ENCODE measurements at places on chromosomes 1 and 21. TPM values are rescaled to one million over a fixed set of nuclear protein-coding genes. Genes with fewer than 3 reads are reported as not detected.
A peak's percentile ranks its signal among the peaks of the same experiment; 100 is the strongest.

The FAM177B gene
- not detected for total RNA-seq

The C1orf185 gene
- total RNA-seq: not detected

DNA sequence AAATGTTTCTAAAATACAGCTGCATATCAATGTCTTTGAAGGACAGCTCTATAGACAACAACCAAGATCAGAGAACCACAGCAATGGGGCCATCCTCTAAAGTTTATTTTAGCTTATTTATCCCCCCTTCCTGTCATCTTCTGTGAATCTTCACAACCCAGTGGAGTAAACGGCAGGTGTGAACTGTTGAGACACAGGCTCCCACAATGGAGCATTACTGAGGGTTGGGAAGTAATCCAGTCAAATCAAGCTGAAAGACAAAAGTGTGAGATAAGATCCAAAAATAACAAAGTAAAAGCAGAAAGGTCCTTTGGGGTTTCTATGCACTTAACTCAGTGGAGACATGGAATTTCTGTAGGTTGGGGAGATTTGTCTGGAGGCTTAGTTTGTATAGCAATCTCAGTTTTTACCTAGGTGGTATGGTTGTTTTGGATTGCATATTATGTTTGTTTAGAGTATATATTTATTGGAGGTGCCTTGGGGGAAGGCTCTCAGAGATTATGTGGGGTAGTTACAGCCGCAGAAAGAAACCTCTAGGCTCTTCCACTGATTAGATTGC, 286.9 kb upstream of the ADGRL2 start:
- peaks cover 47% of the 10 kb centered on the region for H3K4me1 ChIP-seq
- no peak for DNase-seq
- no peaks in the 10 kb centered on the region for H3K27me3 ChIP-seq
- H3K27ac ChIP-seq: peak overlapping the region; percentile 20

DNA sequence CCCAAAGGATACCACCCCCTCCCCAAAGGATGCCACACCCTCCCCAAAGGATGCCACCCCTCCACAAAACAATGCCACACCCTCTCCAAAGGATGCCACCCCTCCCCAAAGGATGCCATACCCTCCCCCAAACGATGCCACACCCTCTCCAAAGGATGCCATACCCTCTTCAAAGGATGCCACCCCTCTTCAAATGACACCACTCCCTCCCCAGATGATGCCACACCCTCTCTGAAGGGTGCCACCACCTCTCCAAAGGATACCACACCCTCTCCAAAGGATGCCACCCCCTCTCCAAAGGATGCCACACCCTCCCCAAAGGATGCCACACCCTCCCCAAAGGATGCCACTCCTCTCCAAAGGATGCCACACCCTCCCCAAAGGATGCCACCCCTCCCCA, 21.6 kb upstream of the TRIM17 start:
- H3K4me1 ChIP-seq: no peaks in the 10 kb centered on the region
- no peak overlapping the region for H3K27ac ChIP-seq
- H3K4me3 ChIP-seq: no peak overlapping the region

GRCh38 chr1:25580927-25581326, 35.7 kb upstream of the MAN1C1 start:
- H3K27ac ChIP-seq: peak overlapping the region; percentile 90
- H3K27me3 ChIP-seq: no peaks in the 10 kb centered on the region
- H3K4me1 ChIP-seq: peaks cover 27% of the 10 kb centered on the region
- H3K36me3 ChIP-seq: no peaks in the 10 kb centered on the region

All from neural crest cell (in vitro differentiated cells).